Stimulated activated naive CD4-positive, alpha-beta T cell (primary cell): ENCODE measurements at places on chromosomes 5 and 9.

DNA sequence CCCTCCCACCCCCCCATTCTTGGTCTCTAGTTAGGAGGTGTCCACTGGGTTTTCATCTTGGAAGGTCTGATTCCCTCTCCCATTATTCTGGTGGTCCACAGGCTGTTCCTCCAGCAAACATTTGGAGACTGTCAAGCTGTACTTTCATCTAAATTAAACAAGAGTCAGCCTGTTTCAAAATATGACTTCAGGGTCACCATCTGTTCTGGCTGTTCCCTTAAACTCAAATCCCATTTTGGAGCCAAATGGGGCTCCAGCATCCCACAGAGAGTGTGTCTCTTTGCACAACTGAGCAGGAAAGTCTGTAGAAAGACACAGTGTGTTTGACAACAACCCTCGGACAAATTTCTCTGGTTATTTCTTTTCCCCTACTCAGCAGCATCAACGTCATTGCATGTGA lies 20.5 kb downstream of the COL15A1 start:
- no peak for DNase-seq

GRCh38 chr5:112555197-112555596 lies 136.1 kb upstream of the EPB41L4A start:
- no peak for DNase-seq

DNA sequence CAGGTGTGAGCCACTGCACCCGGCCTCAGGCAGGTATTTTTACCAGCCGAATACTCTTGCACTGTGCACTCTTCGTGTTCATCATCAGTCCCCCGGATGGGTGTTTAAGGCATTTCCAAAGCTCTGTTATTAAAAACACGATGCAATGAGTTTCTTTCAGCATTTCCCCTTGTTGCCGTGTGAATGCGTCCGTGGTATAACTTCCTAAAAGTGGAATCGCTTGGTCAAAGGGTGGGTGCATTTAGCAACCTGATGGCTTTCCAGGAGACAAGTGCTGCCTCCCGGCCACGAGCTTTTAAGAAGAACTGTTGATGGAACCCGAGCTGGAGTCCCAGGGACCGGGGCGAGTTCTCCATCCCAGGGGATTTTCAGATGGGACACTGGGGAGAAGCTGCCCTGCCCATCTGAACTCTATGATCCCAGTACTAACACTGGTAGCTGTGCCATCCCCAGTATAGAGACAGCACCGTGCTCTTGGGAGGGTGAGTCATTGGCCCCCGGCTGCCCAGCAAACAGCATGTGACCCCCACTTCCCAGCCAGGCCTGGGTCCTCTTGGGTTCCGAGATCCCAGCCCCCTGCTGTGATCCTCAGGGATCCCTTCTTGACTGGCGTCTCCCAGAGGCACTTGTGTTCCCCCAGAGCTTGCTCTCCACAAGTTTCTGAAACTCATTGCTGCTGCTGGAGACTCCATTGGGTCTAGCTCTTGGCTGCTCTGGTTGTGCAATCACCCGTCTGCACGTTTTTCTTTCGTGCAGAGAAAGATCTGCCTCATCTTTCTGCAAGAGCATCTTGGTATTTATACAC lies 169.5 kb upstream of the IER5L start:
- DNase-seq = no peak

GRCh38 chr9:36141288-36141687 lies 4.8 kb downstream of the GLIPR2 start:
- no peak for DNase-seq

- DNase-seq = no peak
Measured at GRCh38 chr9:136363949-136364748, 605 bp upstream of the DNLZ start.

GRCh38 chr5:31366941-31367340 lies 165.0 kb downstream of the DROSHA start:
- DNase-seq = no peak

GRCh38 chr9:4559261-4560182 lies 69.3 kb downstream of the SLC1A1 start:
- no peak for DNase-seq

- DNase-seq = no peak
Measured at GRCh38 chr5:136208916-136209315, 16.0 kb upstream of the SMIM32 start.

GRCh38 chr9:29691758-29692407 lies 2118.6 kb upstream of the C9orf72 start:
- no peak for DNase-seq

DNA sequence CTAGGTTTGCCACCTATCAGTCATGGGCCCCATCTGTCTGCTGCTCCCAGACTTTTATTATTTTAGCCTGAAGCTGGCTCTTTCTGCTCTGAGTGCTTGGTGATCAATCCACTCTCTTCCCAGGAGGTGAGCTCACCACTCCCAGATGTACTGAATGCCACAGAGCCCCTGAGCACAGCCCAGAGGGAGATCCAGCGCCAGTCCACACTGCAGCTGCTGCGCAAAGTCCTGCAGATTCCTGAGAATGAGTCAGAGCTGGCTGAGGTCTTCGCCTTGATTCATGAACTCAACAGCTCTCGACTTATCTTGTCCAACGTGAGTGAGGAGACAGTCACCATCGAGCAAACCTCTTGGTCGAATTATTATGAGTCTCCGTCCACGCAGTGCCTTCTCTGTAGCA lies 36.0 kb downstream of the HMGXB3 start:
- DNase-seq = no peak

DNA sequence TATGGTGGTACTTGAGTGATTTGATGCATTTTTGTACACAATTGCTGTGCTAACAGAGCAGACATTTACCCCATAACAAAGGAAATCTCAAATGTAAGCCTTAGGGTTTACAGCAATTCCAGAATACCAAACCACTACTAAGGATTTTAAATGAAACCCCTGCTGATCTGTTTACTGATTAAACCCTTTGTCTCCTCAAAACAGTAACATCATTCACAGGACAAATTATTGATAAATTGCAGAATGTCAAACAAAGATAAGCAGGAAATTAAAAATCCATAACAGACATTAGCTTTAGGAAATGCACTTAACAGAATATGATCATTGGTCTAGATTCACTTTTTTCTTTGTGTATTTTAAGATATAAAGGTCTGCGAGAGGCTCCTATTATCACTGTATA lies 1016.4 kb upstream of the DMAC1 start:
- DNase-seq = no peak

GRCh38 chr9:82560457-82560904 lies 502.5 kb downstream of the RASEF start:
- DNase-seq = no peak

DNA sequence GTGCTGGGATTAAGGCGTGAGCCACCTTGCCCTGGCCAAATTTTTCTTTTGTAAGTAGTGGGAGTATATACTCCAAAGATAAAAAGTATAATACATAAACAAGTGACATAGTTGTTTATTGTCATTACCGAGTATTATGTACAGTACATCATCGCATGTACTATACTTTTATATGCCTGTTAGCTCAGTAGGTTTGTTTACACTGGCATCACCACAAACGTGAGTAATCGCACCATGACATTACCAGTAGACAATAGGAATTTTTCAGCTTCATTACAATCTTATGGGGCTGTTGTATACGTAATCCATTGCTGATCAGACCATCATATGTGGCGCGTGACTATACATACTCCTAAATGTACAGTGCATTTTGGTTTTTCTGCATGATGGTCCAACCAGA lies 9.8 kb downstream of the SECISBP2 start:
- DNase-seq = no peak

- peak; percentile 84 for DNase-seq
Measured at GRCh38 chr5:5494489-5495402, 72.3 kb downstream of the ICE1 start.

DNA sequence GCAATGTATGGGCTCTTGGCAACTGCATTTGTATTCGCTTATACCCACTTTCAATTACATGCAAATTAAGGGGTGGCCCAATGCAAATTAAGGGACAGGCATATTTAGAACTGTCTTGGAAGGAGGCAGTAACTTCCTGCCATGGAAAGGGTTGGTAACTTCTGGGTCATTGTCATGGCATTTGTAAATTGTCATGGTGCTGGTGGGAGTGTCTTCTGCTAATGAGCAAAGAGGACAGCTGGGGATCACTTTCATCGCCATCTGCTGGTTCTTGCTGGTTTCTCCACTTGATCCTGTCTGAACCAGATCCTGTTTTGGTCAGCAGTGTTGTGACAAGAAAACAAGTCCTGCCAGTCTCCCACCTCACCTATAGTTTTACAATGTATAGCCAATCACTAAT lies 23.3 kb upstream of the UGT3A2 start:
- DNase-seq = no peak

DNA sequence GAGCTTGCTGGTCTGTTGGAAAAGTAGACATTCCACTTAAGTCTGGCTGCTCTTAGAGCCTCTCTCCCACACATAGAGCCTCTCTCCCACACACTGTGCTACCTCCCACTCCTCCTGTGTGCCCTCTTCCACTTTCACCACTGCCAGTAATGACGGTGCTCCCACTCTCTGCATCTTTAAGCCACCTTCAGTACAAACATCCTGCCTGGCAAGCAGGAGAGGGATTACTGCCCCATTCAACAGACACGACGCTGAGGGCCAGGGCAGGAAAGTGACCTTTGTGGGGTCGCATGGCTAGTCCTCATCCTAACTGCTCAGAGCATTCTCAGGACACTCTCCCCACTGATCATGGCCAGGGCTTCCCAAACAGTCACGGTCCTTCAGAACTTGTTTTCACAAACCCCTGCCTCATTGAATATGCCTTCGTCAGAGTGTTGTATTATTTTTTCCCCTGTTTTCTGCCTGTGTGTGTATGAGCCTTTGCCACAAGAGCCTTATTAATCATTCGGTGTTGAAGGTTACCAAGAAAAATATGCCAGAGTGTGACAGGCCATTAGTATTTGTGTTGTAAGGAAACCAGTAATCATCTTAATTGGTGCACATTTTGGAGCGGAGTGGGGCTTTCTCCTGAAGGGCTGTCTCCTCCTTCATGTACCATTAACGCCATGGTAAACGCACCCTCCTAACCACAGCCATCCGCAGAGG lies 87.1 kb upstream of the SAP30L start:
- no peak for DNase-seq

- DNase-seq = no peak
Measured at GRCh38 chr9:4689021-4689420, 9.7 kb downstream of the CDC37L1 start.
